ENCODE measurements at places on chromosomes 2 and 18.

- DNase-seq: no peak
Measured at GRCh38 chr2:174011796-174012195, 46.6 kb upstream of the SP3 start.

- DNase-seq: no peak
Measured at GRCh38 chr2:54569745-54570301, 113.7 kb downstream of the SPTBN1 start.

DNA sequence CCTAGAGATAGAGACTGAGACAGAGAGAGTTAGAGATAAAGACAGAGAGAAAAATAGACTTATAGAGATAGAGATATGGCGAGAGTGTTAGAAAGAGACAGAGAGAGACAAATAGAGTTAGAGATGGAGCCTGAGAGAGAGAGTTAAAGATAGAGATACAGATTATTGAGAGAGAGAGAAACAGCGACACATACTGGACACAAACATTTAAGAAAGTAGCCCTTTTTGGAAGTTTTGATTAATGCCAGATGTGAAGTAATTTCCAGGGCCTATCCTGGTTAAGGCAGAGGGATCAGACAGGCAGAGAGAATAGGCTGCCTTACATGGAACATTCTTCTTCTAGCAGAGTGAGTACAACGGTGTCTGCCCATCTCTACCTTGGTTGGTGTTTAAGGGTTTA is 311.6 kb upstream of the CDH7 start:
- no peak for DNase-seq

DNA sequence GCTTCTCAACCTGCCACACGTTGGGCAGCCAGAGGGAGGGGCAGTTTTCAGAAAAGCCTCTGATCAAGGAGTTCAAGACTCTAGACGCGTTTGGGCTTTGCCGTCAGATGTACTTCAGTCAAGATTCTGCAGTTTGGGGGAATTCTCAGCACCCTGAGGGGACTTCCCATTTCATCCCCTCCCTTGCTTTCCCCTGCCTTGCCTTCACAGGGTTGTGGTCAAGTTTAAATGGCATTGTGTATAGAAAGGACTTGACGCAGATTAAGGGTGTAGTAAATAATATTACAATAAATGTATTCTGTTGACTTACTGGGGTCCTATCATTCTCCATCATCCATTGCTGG is 198.3 kb upstream of the NABP1 start:
- no peak for DNase-seq

GRCh38 chr2:212903413-212903812 is 248.0 kb downstream of the IKZF2 start:
- no peak for DNase-seq

- DNase-seq: no peak
Measured at GRCh38 chr2:39696838-39697237, 31.1 kb downstream of the TMEM178A start.

DNA sequence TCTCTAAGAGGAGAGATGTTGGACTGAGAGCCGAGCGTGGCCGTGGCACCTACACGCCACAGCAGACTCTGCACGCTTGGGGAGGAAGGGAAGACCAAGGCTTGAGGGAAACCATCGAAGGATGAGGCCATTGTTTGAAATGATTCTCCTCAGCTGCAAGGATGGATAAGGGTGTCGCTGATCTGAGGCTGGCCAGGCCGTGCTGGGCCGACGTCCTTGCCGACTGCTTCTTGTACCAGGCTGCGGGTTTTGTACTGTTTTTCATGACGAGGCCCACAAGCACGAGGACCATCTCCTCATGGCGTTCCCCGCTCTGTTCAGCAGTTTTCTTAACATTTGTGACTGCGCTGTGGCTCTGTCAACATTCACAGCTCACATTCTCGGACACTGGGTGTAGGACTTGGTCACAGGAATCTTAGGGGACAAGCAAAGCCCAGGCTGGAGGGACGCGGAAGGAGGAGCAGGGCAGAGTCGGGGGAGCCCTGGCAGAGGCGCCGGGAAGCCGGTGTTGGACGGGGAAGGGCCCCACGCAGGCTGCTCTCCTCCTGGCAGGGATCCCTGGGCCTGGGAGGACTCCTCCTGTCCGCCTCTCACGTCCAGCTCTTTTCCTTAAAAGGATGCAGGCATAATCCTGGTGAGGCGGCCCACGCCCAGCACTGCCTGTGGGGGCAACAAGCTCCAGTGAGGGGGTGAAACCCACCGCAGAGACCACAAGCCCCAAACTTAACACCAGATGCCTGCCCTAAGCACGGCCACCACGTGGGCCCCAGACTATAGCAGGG is 259.0 kb upstream of the SALL3 start:
- DNase-seq: no peak

DNA sequence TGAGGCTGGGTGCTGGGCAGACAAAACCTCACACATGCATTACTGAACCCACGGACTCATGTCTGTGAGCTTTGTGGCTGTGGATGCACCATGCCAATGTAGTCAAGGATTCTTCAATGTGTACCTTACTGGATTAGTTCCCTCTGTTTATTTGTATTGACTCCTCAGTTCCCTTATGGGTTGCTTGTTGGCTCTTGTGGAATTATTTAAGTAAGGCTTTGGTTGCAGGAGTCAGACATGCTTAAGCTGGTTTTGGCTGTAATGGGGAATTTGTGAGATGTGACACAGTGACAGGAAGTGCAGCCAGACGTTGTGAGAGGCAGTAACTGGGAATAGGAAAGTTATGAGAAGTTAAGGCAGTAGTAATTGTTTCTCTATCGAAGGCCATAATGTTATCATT is 13.6 kb upstream of the IL1RN start:
- no peak for DNase-seq

GRCh38 chr2:85831735-85832134 is 57.1 kb downstream of the ST3GAL5 start:
- DNase-seq: no peak

GRCh38 chr2:130810490-130810889 is 26.2 kb upstream of the ARHGEF4 start:
- no peak for DNase-seq

GRCh38 chr18:13492314-13492713 is 234.0 kb downstream of the FAM210A start:
- DNase-seq: no peak

GRCh38 chr2:29276151-29276550 is 160.9 kb downstream of the CLIP4 start:
- no peak for DNase-seq

- DNase-seq: no peak
Measured at GRCh38 chr2:15492773-15493325, 68.3 kb downstream of the NBAS start.

- no peak for DNase-seq
Measured at GRCh38 chr2:157874348-157874747, 1.8 kb downstream of the ACVR1 start.

DNA sequence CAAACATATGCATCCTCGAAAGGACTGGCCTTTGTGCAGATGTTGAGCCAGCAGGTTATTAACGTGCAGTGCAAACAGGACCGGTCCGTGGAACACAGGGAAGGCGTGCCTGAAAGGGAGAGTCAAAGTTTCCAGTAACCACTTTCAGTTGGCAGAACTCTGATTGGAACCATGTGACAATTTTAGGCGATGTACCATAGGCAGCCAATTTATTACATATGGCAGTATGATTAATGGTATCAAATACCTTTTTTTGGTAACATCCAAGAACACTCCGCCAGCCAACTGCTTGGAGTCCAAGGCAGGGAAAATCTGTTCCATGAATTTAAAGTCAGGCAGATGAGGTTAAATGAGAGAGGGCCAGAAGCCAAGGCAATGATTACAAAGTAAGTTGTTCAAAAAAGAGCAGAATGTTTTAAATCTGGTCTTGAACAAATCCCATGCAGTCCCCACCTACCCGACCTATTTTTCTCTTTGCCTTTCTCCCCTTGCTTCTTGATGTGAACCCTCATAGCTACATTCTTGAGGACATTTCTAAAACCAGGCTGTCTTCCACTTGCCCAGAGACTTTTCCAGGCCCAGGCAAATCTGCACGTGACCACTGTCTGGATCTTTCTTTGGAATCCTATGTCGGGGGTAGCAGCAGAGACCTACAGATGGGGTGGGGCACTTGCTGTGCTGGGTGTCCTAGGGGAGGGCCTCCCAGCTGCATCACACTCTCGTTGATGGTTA is 351.7 kb downstream of the HRH4 start:
- no peak for DNase-seq

GRCh38 chr2:219419331-219420197 is 1.4 kb downstream of the DES start:
- no peak for DNase-seq

GRCh38 chr2:64837116-64837731 is 152.0 kb upstream of the SLC1A4 start:
- DNase-seq: no peak

GRCh38 chr2:199055336-199055735 is 402.4 kb downstream of the SATB2 start:
- no peak for DNase-seq

GRCh38 chr18:61528961-61529360 is 195.7 kb downstream of the CDH20 start:
- no peak for DNase-seq

GRCh38 chr18:75065251-75066000 is 143.5 kb downstream of the PTGR3 start:
- no peak for DNase-seq

DNA sequence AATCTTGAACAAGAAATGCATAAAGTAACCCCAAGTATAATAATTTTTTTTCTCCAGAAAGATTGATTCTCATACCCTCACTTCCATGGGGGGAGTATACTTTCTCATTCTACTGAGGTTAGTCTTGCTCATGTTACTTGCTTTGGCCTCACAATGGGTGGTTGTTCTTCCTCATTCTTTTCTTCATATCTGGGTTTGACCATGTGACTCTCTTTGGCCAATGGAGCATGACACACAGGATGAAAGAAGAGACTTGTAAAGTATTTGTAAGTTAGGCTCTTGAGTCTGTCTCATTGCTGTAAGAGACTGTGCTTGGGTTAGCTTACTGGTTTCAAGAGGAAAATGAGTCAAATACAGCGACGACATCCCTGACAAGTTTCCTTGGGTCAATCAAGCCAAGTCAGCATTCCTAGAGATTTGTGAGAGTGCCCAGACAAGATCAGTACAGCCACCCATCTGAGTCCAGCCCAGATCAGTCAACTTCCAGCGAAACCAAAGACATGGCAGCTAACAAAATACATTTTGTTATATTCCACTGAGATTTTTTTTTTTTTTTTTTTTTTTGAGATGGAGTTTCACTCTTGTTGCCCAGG is 970.2 kb downstream of the BCL11A start:
- no peak for DNase-seq

GRCh38 chr2:143936538-143936847 is 583.4 kb downstream of the ZEB2 start:
- DNase-seq: no peak

- no peak for DNase-seq
Measured at GRCh38 chr2:151258121-151258520, 3.5 kb downstream of the RBM43 start.

DNA sequence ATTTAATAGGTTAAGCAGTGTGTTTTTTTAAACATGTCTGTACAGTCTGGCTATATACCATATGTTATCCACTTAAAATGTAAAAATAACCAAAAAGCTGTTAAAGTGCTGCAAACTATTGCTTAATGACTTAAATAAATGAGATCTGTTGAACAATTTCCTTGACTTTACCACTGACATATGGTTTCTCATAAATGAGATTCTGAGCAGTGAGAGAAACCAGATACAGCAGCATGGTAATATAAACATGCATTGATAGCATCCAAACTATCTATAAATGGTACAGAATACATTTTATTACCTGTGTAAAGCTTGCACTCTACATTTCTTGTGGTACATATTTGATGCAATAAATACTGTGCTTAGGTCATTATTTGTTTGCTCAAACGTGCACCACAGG is 36.3 kb upstream of the TTC21B start:
- DNase-seq: no peak

GRCh38 chr2:207848545-207848928 is 78.8 kb upstream of the FZD5 start:
- no peak for DNase-seq

DNA sequence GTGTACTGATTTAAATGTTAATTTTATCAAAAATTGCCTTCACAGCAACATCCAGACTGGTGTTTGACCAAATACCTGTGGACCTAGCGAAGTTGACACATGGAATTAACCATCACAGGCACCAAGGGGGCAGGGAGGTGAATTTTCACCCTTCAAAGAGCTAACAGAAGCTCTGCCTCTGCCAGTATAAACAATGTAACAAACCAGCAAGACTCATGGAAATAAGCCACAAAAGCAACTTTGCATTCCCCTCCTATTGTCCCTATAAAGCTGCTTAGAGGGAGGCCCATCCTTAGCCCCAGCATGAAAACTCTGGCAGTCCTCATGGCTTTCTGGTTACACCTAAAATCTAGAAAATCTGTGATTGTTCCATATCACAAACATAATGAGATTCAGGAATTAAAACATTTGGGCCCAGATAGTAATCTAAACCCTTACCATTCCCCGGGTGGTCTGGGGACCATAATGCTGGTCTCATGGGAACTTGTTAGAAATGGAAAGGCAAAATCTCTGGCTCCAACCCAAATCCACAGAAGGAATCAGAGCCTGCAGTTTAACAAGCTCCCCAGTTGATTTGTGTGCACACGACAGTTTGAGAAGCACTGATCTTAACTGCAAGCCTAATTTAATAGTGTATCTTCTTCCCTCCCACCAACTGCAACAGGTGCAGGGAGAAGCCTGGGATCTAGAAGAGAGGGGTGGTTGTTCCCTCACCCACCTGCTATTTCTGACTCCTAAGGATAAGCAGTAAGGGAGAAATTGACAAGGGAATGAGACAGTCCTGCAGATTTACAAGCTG is 23.1 kb downstream of the SERPINB11 start:
- no peak for DNase-seq

- no peak for DNase-seq
Measured at GRCh38 chr2:99851811-99852210, 290.6 kb downstream of the AFF3 start.
